ENCODE measurements at places on chromosomes 11 and 22. TPM values are rescaled to one million over a fixed set of nuclear protein-coding genes. Genes with fewer than 3 reads are reported as not detected.

GRCh38 chr22:22830957-22831688, 56.5 kb upstream of the IGLL5 start:
- DNase-seq = no peak
- H3K27me3 ChIP-seq = peaks cover 11% of the 10 kb centered on the region
- H3K4me1 ChIP-seq = no peaks in the 10 kb centered on the region
- no peak overlapping the region for H3K27ac ChIP-seq

DNA sequence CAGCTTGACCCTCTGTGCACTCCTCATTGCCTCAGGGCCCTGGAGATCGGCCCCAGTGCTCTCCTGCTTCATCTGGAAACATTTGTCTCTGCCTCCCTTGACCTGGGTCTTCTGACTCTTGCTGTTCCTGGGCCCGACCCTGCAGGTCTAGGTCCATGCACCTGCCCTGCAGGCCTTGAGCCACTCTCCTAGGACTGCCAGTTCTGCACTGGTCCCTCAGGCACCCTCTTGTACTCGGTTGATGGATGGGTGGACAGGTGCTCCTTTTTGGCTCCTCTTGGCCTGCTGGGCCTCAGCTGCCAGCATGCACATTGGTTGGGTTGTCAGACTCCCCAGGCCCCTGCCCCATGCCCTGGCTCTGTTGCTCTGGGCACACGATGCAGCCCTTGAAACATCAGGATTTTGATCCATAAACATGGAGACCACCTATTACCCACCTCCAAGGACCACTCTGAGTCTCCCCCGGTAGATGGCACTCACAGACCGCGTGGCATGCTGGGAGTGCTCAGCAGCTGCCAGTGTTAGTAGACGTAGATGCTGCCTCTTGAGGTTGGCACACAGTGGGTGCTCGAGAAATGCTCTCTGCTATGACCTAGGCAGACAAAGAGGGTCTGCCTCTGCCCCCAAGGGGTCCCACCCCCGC, 20.2 kb upstream of the ACR start:
- H3K4me1 ChIP-seq = no peaks in the 10 kb centered on the region
- DNase-seq = no peak
- H3K36me3 ChIP-seq = peaks cover 4% of the 10 kb centered on the region
- no peak overlapping the region for H3K27ac ChIP-seq

- peaks cover 21% of the 10 kb centered on the region for H3K4me1 ChIP-seq
- H3K27me3 ChIP-seq = no peaks in the 10 kb centered on the region
- H3K27ac ChIP-seq = no peak overlapping the region
- no peak overlapping the region for H3K4me3 ChIP-seq
- peak; percentile 29 for DNase-seq
Observed at GRCh38 chr22:46586531-46587011, 33.6 kb upstream of the GRAMD4 start.

- no peak overlapping the region for H3K27ac ChIP-seq
- DNase-seq = no peak
- H3K36me3 ChIP-seq = no peaks in the 10 kb centered on the region
- no peak overlapping the region for H3K4me3 ChIP-seq
Observed at GRCh38 chr11:44797886-44798606, 71.3 kb downstream of the TSPAN18 start.

GRCh38 chr11:118341815-118342489, 553 bp downstream of the CD3D start:
- H3K4me1 ChIP-seq = no peaks in the 10 kb centered on the region
- peaks cover 2% of the 10 kb centered on the region for H3K27me3 ChIP-seq
- DNase-seq = no peak
- no peak overlapping the region for H3K4me3 ChIP-seq
- no peaks in the 10 kb centered on the region for H3K36me3 ChIP-seq

GRCh38 chr11:129365816-129366215, 9.8 kb upstream of the BARX2 start:
- no peak overlapping the region for H3K27ac ChIP-seq
- no peak for DNase-seq
- H3K36me3 ChIP-seq = no peaks in the 10 kb centered on the region

GRCh38 chr11:121614636-121615240, 162.0 kb upstream of the SORL1-AS1 start:
- no peak overlapping the region for H3K4me3 ChIP-seq
- H3K36me3 ChIP-seq = no peaks in the 10 kb centered on the region
- DNase-seq = no peak
- H3K4me1 ChIP-seq = no peaks in the 10 kb centered on the region

GRCh38 chr11:98561252-98561651, 459.5 kb upstream of the CNTN5 start:
- H3K27me3 ChIP-seq = no peaks in the 10 kb centered on the region
- no peak for DNase-seq
- no peaks in the 10 kb centered on the region for H3K36me3 ChIP-seq
- H3K4me1 ChIP-seq = no peaks in the 10 kb centered on the region
- no peak overlapping the region for H3K27ac ChIP-seq

DNA sequence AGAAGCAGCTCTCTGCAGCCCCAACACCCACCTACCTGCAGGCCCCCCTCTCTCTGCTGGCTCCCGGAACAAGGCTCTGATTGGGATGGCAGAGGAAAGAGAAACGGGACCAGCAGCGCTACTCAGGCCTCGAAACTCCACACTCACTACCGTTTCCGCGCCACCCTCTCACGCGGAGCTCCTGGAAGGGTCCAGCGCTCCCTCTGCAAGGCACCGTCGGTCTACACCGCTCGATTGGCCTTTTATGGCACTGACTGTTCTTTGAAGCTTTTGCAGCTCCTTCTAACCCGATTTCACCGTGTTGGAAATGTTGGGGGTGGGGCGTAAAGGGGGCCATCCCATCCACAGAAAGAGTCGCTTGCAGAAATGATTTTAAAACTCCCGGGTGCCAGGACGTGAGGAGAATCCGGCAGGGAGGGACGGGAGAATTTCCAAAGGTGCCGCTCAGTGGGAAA, 323 bp upstream of the PANX1 start:
- H3K4me3 ChIP-seq = peak overlapping the region; percentile 81
- no peaks in the 10 kb centered on the region for H3K36me3 ChIP-seq
- peak overlapping the region; percentile 82 for H3K27ac ChIP-seq
- DNase-seq = no peak
- H3K4me1 ChIP-seq = peaks cover 10% of the 10 kb centered on the region

DNA sequence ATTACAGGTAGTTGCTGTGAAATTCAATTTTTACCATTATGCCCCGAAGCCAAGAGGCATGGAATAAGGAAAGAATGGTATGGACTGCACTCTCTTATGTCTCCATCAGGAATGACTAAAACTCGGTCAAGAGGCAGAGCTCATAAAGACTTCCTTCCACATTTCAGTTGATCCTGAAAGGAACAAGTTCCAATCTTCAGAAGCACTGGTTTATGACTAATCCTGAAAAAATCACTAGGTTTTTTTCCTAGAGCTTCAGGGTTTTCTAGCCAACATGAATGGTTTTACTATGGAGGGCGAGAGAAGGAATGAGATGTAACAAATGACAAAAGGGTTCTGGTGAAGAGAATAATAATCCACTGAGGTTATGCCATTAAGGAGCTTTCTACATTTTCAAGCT, 832.2 kb downstream of the NTM start:
- no peak overlapping the region for H3K4me3 ChIP-seq
- H3K27me3 ChIP-seq = no peaks in the 10 kb centered on the region
- H3K4me1 ChIP-seq = no peaks in the 10 kb centered on the region
- no peaks in the 10 kb centered on the region for H3K36me3 ChIP-seq

DNA sequence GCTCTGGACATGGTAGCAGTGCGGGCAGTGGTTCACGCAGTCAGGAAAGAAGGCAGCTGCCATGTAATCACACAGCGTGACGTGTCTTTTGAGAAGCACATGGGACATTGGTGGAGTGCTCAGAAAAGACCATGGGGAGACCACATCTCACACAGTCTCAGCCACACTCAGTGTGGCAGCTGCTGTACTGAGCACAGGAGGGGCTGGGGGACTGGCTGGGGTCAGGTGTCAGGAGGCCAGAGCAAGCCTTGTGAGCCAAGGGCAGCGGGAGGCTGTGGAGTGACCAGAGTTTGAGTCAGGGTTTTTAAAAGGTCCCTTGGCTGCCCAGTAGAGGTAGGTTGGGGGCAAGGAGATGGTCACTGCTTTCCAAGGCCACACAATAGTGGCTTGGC, 18.5 kb downstream of the CLDN5 start:
- no peak overlapping the region for H3K4me3 ChIP-seq
- no peak for DNase-seq
- no peaks in the 10 kb centered on the region for H3K4me1 ChIP-seq

NXPE4 gene
- polyA plus RNA-seq = not detected

PAX6 gene
- not detected for polyA plus RNA-seq

C2CD3 gene
- polyA plus RNA-seq = 9.7 TPM

EHD1 gene
- 30.9 TPM for polyA plus RNA-seq

FAM111B gene
- polyA plus RNA-seq = 0.04 TPM
